ENCODE measurements at places on chromosomes 3 and 15.

DNA sequence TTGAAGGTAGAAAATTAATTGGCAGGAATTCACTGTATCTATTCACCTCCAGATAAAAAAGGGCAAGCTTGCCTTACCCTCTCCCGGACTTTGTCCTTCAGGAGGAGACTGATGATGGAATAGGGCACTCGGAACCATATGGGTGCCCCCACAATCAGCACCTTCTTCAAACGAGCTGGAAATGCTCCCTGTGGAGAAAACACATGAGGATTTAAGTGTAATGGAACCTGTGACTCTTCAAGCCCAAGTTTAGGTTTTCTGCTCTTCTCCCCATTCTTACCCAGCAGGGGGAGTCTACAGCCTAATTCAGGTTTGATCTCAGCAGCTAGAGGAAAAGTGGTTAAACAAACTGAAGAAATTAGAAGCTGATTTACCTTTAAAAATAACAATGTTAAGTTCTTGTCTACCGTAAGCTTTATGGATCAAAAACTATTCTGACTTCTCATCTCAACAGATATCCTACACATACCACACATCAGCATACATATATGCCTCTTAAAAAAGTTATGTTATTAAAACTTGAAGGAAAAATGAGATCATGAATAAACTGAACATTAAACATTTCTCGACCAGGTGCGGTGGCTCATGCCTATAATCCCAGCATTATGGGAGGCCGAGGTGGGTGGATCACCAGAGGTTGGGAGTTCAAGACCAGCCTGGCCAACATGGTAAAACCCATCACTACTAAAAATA is 57.5 kb upstream of the SIN3A start:
- no peak for DNase-seq

DNA sequence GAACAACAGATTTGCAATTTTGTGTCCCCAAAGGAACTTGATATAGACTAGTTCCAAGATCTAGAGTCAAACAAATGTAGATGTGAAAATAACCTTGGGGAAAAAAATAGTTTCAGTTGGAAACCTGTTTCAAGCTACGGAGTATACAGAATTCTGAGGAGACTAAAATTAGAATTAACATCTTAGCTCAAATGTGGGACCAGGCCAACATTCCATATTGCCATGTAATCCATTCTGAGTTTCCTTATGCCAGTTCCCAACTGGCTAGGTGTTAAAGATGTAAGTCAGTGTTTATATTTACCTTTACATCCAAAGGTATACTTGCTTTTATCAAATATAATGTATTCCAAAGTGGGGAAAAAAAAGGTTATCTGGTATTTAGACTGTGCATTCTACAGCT is 76.3 kb downstream of the UBE3A start:
- DNase-seq: no peak

- no peak for DNase-seq
Observed at GRCh38 chr3:148848410-148848809, 16.7 kb upstream of the CPA3 start.

- DNase-seq: no peak
Observed at GRCh38 chr3:160564949-160565441, 376 bp downstream of the KPNA4 start.

- DNase-seq: no peak
Observed at GRCh38 chr3:53346514-53346913, 829 bp downstream of the DCP1A start.

DNA sequence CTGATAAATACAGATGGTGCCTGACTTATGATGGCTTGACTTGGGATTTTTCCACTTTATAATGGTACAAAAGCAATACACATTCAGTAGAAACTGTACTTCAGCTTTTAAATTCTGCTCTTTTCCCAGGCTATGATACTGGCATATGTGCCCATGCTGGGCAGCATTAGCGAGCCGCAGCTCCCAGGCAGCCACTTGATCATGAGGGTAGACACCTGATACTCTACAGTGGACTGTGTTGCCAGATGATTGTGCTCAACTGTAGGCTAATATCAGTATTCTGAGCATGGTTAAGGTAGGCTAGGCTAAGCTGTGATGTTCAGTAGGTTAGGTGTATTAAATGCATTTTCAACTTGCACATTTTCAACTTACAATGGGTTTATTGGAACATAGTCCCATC is 17.7 kb upstream of the FEM1B start:
- no peak for DNase-seq

DNA sequence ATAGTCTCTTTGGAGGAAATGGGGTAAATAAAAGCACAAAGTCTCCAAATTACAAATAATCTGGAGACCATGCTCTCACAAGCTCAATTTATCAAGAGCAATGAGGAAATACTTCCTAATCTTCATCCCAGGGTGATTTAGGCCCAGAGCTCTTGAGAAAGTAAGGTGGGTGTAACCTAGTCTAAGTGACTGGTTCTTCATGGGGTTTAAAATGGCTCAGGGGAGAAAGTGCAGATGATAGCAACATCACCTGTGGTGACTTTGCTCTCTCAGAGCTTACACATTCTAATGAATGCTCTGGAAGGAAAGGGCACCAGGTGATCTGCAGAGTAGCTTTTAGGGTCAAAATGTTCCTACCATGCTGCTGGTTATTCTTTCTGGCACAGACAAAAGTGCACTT is 118.4 kb upstream of the TP63 start:
- no peak for DNase-seq

GRCh38 chr15:85879334-85880163 is 84.8 kb upstream of the KLHL25 start:
- no peak for DNase-seq

- DNase-seq: no peak
Observed at GRCh38 chr15:61700803-61701202, 359.4 kb downstream of the VPS13C start.

DNA sequence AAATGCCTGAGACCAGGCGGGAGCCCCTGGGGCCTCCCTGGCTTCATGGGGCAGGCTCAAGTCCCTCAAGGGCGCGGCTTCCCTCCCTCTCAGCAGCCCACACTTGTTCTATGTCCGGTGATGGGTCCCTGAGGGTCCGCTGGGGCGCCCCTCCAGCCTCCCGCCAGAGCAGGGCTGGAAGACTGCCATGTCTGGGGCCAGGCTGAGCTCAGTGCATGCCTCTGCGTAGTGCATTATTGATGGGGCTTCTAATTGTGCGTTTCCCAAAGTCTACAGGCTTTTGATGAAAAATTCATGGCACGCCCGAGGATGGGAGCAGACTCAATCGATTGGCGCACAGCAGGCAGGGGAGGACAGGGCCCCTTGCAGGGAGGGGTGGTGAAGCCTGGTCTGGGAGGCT is 51.3 kb downstream of the CYP11A1 start:
- DNase-seq: no peak

- DNase-seq: no peak
Observed at GRCh38 chr3:152428577-152428976, 159.8 kb downstream of the MBNL1 start.

GRCh38 chr3:150746791-150747590 is 16.0 kb downstream of the SIAH2 start:
- DNase-seq: no peak

DNA sequence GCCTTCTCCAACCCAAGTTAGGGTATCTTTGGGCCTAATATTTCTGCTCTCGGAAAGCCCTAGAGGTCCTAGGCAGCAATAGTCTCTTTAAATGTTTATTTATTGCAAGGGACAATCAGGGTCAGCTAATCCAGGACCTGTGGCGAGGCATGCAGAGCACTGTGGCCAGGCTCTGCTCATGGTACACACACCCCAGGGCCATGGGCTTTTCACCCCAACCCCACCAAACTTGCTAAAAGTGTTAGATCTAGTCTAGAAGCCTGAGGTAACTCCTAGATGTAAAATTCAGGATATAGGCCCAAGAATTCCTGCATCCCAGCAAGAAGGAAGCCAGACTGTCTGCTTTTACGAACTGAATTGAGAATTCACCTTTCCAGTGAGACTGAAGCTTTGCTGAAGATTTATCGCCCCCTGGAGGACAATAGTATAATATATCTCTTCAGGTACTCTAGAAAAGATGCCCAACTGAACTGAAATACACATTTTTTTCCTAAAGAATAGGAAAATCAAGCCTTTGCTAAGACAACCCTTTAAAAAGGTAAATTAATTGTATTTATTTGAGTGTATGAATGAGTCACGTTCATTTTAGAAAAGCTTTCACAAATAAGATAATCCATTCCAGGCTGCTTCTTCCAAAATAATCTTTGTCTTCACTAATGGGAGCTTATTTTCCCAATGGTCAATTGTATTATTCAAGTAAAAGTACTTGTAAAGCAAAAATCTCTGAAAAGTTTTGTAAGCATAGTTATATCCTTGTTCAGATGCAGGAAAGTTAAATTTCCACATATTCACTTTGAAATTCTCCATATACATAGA is 89.8 kb downstream of the LRRC3B start:
- no peak for DNase-seq

- no peak for DNase-seq
Observed at GRCh38 chr15:100448481-100448880, 80.3 kb downstream of the CERS3 start.

GRCh38 chr3:135908737-135909136 is 56.8 kb upstream of the PPP2R3A start:
- DNase-seq: no peak

- no peak for DNase-seq
Observed at GRCh38 chr15:38992930-38993329, 428.3 kb upstream of the RASGRP1 start.

- DNase-seq: peak; percentile 62
Observed at GRCh38 chr3:36944641-36945270, at the start of gene TRANK1. TRANK1 (minus strand) TSS chr3:36945054; CDS start chr3:36944809, 245 bp downstream.

DNA sequence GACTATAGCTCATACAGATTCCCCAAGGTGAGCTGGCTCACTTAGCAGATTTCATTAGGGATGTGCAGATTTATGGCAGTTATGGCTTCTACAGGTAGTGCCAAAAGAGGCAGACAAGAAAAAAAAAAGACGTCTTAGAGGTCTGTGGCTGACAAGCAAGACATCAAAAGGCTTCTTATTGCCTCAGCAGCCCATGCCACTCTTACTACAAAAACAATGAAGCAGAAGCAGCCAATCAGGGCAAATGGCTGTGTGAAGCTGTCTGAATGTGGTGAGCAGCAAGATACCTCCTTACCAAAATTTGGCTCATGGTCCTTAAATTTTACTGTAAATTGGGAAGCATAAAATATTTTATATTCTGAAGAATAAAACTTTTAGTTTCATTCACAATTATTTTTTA is 557.5 kb upstream of the GOLIM4 start:
- no peak for DNase-seq

- no peak for DNase-seq
Observed at GRCh38 chr15:57516327-57517029, 75.2 kb upstream of the MYZAP start.

DNA sequence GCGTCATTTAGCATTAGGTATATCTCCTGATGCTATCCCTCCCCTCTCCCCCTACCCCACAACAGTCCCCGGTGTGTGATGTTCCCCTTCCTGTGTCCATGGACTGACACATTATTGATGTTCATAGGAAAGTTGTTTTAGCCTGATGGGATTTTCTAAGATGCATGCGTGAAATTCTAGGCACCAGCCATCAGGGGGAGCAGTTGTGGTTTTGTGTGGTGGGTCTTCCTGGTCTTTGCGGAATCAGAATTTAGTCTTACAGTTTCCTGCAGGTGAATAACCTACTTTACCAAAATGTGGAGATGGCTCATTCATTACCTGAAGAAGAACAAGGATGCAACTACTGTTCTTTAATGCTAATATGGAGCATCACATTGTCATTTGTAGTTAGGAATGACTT is 455.0 kb upstream of the THBS1 start:
- no peak for DNase-seq

- DNase-seq: no peak
Observed at GRCh38 chr3:67601385-67601784, 53.0 kb downstream of the SUCLG2 start.

DNA sequence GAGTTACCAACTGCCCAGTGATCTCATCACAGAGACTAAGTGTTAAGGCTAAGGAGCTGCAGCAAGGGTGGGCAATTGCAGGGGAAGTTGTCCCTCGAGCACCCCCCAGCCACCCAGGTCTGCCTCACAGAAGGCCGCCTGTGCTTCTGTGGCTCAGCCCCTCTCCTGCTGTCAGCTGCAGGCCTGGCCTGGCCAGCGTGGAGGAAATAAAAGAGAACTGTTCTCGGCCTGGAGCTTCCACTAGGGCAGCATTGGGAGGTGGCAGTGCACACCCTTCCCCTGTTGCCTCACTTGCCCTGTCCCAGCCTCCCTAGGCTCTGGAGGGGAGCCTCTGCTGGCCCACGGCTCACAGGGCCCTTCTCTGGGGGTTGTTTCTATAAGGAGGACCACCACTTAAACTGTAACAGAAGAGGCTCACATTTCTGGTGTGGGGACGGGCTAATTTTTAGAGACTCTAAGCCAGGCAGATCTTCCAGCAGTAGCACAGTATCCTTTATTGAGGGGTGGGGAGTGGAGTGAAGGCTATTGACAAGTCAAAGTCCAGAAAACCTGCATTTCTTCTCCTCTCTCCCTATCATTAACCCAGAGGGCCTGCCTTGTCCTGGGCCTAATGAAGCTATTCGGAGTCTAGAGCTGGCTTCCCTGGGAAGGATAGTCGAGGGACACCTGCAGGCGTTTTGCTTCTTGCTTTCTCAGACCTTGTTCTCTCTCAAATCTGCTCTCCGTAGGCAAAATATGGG is 75.6 kb upstream of the ADPGK start:
- DNase-seq: no peak
